ENCODE measurements at places on chromosomes 3 and 15. TPM values are rescaled to one million over a fixed set of nuclear protein-coding genes. Genes with fewer than 3 reads are reported as not detected.

- no peaks in the 10 kb centered on the region for H3K27me3 ChIP-seq
- no peaks in the 10 kb centered on the region for H3K36me3 ChIP-seq
- H3K4me3 ChIP-seq = no peak overlapping the region
- peak overlapping the region; percentile 79 for H3K27ac ChIP-seq
Measured at GRCh38 chr15:65902373-65902772, 33.1 kb downstream of the RAB11A start.

DNA sequence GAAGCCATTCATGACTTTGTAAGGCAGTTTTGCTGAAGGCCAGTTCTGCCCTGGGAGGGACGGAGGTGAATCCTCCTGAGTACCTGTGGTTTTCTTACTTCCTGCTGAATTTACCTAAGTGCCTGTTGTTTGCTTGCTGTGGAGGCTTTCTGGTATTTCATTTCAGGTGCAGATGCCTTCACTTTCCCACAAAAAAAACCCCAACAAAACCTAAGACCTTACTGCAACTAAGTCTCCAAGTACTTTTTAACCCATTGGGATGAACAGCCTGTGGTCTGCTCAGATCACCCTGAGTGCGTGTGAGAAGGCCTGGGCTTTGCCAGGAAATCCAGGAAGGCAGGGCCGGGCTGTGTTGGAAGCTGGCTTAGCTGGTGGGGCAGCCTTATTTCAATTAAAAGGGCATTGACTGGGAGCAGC, 65.3 kb downstream of the IGF1R start:
- peak overlapping the region; percentile 16 for H3K27ac ChIP-seq
- H3K4me1 ChIP-seq = peaks cover 8% of the 10 kb centered on the region
- H3K36me3 ChIP-seq = no peaks in the 10 kb centered on the region
- no peaks in the 10 kb centered on the region for H3K27me3 ChIP-seq
- no peak for DNase-seq

DNA sequence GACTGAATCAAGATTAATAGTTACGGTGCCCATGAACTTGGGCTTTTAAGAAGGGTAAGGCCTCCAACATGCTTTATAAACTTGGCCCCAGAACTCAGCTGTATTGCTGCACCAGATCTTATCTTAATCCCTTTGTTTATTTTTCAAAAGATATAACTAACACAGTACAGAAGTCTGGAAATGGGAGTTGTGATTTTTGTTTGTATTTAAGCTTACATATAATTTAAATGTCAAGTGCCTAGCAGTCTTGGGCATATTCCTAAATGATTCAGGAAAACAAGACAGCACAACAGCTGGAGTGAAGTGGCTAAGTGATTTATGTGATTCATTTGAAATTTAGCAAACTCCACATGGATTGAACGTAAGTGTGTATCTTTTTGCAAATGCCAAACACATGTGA, 56.2 kb downstream of the NBEAL2 start:
- H3K27ac ChIP-seq = peak overlapping the region; percentile 13
- DNase-seq = no peak
- H3K27me3 ChIP-seq = no peaks in the 10 kb centered on the region
- peaks cover 9% of the 10 kb centered on the region for H3K4me1 ChIP-seq
- no peak overlapping the region for H3K4me3 ChIP-seq
- H3K36me3 ChIP-seq = no peaks in the 10 kb centered on the region

Gene SLC24A5
- not detected for polyA plus RNA-seq

DNA sequence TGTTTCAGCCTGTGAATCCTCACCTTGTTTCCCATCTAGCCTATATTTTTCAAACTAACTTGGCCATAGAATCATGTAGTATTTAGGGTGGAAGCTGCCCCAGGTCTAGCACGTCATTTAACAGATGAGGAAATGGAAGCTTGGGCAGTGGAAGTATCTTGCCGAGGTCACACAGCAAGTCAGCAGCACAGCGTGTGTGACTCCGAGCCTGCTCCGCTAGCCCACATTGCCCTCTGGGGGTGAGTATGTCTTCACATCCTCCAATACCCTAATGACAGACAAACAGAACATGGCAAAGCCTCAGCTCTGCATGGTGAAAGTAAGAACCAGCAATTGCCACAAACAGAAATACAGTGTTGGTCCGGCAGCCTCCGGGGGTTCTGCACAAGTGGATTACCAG, 2.2 kb upstream of the CCR5 start:
- H3K27me3 ChIP-seq = peaks cover 14% of the 10 kb centered on the region
- H3K36me3 ChIP-seq = no peaks in the 10 kb centered on the region
- DNase-seq = peak; percentile 40
- H3K4me1 ChIP-seq = no peaks in the 10 kb centered on the region

Gene DENND4A
- polyA plus RNA-seq = 3.9 TPM

- no peak overlapping the region for H3K4me3 ChIP-seq
- H3K4me1 ChIP-seq = peaks cover 22% of the 10 kb centered on the region
- no peak overlapping the region for H3K27ac ChIP-seq
- H3K27me3 ChIP-seq = no peaks in the 10 kb centered on the region
- DNase-seq = no peak
Measured at GRCh38 chr3:149604125-149604875, 53.5 kb downstream of the WWTR1 start.

DNA sequence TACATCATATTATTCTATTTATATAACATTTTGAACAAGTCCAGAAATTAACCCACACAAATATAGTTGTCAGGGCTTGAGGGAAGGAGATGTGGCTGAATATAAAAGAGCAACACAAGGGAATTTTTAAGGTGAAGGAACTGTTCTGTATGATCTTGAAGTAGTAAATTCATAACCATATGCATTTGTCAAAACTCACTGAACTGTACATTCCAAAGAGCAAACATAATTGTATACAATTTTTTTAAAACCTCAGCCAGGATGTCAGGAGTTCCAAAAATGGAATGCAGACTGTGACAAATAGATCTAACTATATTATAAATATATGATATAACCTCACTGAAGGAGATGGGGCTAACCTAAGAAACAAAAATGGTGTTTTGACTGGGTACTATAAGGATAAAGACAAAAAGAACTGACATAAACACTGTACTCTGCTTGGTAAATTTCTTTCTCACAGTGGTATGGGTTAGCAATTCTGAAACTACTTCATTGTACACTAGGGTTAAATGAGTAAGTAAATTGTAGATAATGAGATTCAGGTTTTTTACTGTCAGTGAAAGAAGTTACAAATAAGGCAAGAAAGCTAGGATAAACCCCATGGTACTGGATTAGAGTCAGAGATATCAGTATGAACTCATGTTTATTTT, 14.4 kb downstream of the GOLGB1 start:
- H3K27me3 ChIP-seq = no peaks in the 10 kb centered on the region
- no peak overlapping the region for H3K27ac ChIP-seq
- H3K4me1 ChIP-seq = peaks cover 6% of the 10 kb centered on the region
- DNase-seq = no peak
- H3K4me3 ChIP-seq = no peak overlapping the region

GRCh38 chr15:33043636-33044035, 150.9 kb downstream of the FMN1 start:
- H3K27me3 ChIP-seq = no peaks in the 10 kb centered on the region
- no peaks in the 10 kb centered on the region for H3K4me1 ChIP-seq
- H3K27ac ChIP-seq = no peak overlapping the region
- no peak overlapping the region for H3K4me3 ChIP-seq
- no peak for DNase-seq

GRCh38 chr15:58214591-58215340, 76.6 kb downstream of the AQP9 start:
- H3K4me1 ChIP-seq = no peaks in the 10 kb centered on the region
- H3K36me3 ChIP-seq = no peaks in the 10 kb centered on the region
- no peak for DNase-seq
- H3K27me3 ChIP-seq = no peaks in the 10 kb centered on the region
- H3K27ac ChIP-seq = no peak overlapping the region

DNA sequence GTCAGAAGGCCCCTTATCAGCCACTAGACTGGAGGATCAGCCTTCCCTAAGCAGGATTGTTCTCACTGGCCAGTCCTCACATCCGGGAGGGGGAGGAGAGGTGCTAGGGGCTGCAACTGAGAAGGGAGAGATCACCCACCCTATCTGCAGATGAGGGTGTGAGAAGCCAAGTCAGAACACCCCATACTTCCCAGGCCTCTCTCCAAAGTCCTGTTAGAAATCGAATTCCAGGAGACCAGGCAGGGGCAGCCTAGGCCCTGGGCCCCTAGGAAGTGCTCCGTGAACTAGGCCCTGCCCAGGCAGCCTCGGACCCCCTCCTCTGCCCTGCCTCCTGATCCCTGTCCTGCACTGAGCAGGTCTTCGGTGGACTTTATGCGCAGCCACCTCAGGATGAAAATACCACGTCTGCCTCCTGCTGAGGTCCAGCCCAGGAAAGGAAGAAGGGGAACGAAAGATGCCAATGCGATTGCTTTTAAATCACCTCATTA, 933 bp downstream of the DZIP1L start:
- H3K36me3 ChIP-seq = no peaks in the 10 kb centered on the region
- DNase-seq = peak; percentile 18
- peak overlapping the region; percentile 91 for H3K27ac ChIP-seq
- peaks cover 10% of the 10 kb centered on the region for H3K4me1 ChIP-seq

DNA sequence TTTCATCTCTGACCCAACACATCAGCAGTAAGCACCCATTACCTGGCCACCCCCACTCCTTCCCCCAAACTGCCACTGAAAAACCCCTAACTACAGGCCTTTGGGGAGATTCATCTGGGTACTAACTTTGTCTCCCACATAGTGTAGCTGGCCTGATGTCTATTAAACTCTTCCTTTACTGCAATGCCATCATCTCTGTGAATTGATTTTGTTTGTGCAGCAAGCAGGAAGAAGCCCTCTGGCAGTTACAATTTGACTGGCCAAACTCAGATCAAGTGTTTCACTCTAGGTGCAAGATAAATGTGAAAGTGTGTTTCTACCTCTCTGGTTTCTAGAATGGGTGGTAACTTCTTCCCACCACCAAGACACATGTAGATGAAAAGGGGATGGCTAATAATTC, 26.7 kb upstream of the OR5K4 start:
- peaks cover 2% of the 10 kb centered on the region for H3K27me3 ChIP-seq
- no peak overlapping the region for H3K4me3 ChIP-seq
- no peaks in the 10 kb centered on the region for H3K36me3 ChIP-seq
- no peak for DNase-seq
- no peaks in the 10 kb centered on the region for H3K4me1 ChIP-seq

DNA sequence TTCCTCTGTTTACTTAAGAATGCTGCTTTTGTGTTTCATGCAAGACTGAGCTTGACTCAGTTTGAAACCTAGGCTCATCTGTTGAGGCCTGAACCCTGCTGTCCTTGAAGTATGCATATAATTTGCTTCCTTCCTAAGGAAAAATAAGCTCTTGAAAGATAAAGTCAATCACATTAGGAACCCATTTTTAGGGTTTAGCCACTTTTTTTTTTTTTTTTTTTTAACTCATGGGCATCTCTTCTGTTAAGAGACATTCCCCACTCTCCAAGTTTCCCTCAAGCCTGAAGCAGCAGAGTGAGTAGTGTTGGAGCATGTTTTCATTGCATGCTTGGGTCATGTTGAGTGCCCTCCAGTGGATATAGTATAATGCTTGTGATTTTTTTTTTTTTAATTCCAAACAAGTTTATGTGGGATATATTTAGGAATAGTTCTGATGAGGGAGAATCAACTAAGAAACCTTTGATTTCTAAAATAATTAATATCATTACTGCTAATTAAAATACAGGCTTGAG, 3.6 kb downstream of the CTNNB1 start:
- no peaks in the 10 kb centered on the region for H3K27me3 ChIP-seq
- peaks cover 32% of the 10 kb centered on the region for H3K4me1 ChIP-seq
- DNase-seq = peak; percentile 53

DNA sequence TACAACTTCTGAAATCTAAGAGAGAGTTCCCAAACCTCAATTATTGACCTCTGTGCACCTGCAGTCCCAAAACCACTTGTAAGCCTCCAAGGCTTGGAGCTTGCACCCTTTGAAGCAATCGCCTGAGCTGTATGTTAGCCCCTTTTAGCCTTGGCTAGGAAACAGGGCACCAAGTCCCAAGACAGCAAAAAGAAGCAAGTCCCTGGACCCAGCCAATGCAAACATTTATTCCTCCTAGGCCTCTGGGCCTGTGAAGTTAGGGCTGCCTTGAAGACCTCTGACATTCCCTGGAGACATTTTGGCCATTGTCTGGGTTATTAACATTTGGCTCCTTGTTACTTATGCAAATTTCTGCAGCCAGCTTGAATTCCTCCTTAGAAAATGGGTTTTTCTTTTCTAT, 26.9 kb upstream of the ARRDC4 start:
- H3K36me3 ChIP-seq = no peaks in the 10 kb centered on the region
- no peak for DNase-seq

GRCh38 chr15:62711691-62712454, 330.7 kb upstream of the TPM1 start:
- no peaks in the 10 kb centered on the region for H3K36me3 ChIP-seq
- DNase-seq = no peak
- no peaks in the 10 kb centered on the region for H3K4me1 ChIP-seq
- H3K27ac ChIP-seq = no peak overlapping the region

- no peaks in the 10 kb centered on the region for H3K27me3 ChIP-seq
- no peak overlapping the region for H3K27ac ChIP-seq
- no peak for DNase-seq
- H3K4me3 ChIP-seq = no peak overlapping the region
- no peaks in the 10 kb centered on the region for H3K4me1 ChIP-seq
- H3K36me3 ChIP-seq = no peaks in the 10 kb centered on the region
Measured at GRCh38 chr3:56952061-56952460, 108.4 kb upstream of the SPATA12 start.

DNA sequence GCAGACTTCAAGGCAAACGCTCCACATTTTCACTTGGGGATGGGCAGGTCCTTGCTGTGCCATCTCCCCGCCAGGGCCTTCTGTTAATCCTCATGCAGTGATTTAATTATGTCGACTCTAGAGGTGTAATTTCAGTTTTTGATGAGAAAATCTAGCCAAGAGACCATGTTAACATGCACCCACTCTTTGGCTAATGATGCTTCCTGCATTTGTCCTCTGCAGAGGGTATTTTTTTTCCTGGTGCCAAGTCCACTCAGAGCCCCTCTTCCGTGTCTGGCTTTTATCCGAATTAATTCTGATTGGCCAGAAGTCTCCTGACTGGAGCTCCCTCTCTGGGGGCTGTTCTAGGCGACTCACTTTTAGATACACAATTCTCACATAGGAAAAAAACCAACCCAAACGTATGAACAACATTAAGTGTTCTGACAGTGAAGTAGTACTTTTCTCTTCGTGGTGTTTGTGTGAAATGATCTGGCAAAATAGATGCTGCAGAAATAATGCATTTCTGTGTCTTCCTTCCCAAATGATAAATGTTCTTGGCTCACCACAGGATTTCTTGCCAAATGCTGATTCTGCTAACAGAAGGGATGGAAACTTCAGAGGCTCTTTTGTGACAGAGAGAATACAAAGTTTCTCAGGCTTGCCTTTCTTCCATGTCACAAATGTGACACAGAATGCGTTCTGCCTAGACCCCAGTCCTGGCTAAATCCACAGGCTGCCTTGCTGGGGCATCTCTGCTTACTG, 190.0 kb downstream of the CACNA2D3 start:
- H3K27me3 ChIP-seq = peaks cover 8% of the 10 kb centered on the region
- no peaks in the 10 kb centered on the region for H3K36me3 ChIP-seq
- no peaks in the 10 kb centered on the region for H3K4me1 ChIP-seq
- DNase-seq = no peak
- H3K27ac ChIP-seq = no peak overlapping the region
- no peak overlapping the region for H3K4me3 ChIP-seq

Data from hepatocyte (in vitro differentiated cells).